ENCODE measurements at places on chromosomes 12 and 14. TPM values are rescaled to one million over a fixed set of nuclear protein-coding genes. Genes with fewer than 3 reads are reported as not detected.

Gene NT5DC3
- polyA plus RNA-seq: 8.6 TPM

GRCh38 chr14:78758333-78758732 is 588.2 kb downstream of the NRXN3 start:
- no peak for DNase-seq

DNA sequence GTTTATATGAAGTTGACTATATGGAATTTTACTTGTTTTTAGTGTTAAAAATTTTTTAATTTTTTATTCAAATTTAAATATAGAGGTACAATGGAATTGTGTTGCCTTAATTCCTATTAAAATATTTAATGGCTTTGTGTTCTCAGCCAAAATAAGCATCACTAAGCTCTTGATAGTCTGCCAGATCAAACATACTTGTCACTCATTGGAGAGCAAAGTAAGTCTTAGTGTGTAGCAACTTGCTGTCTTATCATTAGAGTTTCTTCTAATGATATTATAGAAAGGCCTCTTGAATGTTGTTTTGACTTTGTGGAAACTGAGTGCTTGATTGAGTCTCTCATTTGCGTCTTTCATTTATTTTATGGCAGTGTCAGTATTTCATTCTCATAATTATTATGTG is 10.7 kb downstream of the SFSWAP start:
- DNase-seq: no peak

DNA sequence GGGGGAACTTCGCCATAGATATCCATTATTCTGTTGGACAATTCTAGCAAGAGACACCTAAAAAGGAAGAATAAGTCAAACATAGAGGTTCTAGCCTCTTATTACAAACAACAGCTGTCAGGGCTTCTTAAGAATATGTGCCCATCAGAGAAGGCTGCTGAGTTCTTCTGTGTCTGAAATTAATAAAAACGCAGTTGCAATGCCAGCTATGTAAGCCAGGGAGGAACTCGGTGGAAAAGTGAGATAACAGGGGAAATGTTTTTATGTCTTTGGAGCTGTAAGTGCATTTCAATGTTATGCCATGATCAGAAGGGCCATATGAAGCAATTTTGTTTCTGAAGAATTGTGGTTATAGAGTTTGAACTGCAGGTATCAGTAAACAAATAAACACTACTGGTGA is 95.0 kb downstream of the SYT1 start:
- DNase-seq: no peak

GRCh38 chr12:52043386-52044212 is 7.6 kb upstream of the NR4A1 start:
- DNase-seq: no peak

All from left lung (tissue), 14 donors.